ENCODE measurements at places on chromosomes 4 and X. TPM values are rescaled to one million over a fixed set of nuclear protein-coding genes. Genes with fewer than 3 reads are reported as not detected.

DNA sequence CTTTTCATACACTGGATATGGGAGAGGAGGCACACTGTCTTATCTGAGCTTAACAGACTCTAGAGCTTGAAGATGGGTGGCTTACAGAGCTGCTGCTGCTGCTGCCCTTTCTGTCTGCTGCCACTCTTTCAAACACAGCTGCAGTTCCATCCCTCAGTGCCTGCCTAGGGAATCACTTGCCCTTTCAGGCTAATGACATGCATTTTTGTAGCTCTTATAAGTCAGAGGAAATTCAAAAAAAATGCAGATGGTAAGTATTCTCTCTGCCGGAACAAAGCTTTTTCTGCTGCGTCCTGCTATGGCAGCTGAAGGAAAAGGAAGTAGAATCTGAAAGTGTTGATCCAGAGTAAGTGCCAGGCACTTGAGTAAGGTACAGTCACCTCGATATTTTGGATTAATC lies 460.4 kb upstream of the DIAPH2 start:
- no peak for DNase-seq

DNA sequence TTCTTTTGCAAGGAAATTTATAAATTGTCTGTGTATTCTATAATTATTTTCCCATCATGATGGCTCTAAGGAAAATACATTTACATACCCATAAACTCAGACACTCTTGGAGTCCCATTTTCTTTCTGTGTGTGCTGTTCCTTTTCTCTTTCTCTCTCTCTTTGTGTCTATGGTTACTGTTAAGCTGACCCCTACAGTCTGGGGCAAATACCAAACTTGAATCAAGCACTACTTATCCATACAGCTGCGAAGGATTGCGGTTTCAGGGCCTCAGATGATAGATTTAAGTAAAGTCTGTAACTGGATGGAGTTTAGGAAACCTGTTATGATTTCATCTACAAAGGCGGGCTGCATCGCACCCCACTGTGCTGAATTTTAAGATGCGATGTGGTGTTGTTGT lies 150.2 kb downstream of the SHROOM3 start:
- DNase-seq = no peak

DNA sequence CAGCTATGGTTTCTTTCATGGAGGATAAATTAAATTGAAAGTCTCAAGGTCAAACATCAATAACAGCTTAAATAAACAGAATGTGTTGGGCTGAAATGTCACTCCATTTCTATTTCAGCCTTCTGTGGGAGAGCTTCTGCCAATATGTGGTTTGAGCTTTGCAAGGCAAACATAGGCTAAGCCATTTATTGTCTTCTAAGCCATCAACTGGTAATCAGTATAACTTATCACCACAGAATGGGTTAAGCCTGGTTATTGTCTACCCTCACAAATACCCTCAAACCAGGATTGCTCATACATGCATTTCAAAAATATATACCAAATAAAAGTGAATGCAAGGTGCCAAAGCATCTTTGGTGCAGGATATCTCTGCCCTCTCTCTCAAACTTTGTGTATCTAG lies 52.7 kb downstream of the GABRB1 start:
- no peak for DNase-seq

DNA sequence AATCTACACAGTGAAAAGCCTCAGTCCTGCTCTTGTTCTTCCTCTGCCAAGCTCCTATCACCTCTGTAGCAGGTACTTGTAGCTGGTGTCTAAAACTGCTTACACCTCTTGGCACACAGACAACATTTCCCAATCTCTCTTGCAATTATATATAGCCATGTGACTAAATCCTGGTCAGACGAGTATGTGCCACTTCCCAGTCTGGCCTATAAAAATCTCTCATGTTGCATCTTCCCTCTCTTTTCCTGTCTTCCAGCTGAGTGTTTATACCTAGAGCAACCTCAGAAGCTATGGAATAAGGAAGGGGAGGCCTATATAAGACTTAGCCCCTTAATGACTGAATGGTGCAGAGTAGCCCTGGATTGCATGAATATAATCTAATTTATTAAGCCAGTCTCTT lies 105.8 kb downstream of the RNF150 start:
- DNase-seq = no peak

GRCh38 chr4:118839221-118839927 lies 3.4 kb upstream of the SEC24D start:
- DNase-seq = no peak

- DNase-seq = peak; percentile 11
These were observed 1.3 kb downstream of the TBL1X start for GRCh38 chrX:9466124-9466495.

DNA sequence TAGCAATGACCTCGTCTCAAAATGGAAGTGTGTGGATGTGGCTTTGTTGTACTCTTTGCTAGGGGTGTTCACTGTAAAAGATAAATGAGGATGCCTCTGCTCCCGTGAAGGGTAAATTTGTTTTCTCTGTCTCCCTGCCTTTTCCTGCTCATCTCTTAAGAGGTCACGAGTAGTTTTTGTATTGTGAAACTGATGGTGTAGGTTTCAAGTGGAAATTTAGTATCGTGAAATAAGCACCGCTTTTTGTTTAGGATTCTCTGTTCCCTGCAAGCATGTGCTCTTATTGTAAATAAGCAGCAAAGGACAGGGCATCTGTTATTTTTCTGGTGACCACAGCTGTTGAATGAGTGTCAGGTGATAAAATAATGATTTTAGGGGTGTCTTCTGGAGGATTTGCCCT lies 104.6 kb downstream of the PHEX start:
- no peak for DNase-seq

DNA sequence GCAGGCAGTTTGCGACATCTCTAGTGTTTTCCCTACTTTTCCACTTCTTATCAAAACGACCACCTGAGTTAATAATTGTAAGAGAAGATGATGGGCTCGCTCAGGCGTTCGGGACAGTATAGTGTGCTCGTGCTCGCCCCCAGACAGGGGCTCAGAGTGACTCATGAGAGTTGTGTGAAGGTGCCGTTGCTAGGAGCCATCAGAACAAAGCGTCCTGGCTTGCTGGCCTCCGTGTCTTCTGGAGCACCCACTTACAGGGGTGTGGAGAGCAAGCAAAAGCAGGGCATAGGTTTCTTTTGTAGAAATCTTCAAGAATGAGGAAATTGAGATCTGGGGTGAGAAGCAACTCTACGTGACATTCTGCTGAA lies 73.0 kb upstream of the ADGRG2 start:
- no peak for DNase-seq

GRCh38 chr4:26083987-26084386 lies 170.0 kb downstream of the SMIM20 start:
- DNase-seq = no peak

HSD17B13 gene
- 0.20 TPM for total RNA-seq

VCX3B gene
- total RNA-seq = not detected

All from OCI-LY7 (cell line).